ENCODE measurements at places on chromosomes 1 and 21.

- DNase-seq = no peak
These were observed 38.7 kb downstream of the RRAGC start for GRCh38 chr1:38820860-38821259.

DNA sequence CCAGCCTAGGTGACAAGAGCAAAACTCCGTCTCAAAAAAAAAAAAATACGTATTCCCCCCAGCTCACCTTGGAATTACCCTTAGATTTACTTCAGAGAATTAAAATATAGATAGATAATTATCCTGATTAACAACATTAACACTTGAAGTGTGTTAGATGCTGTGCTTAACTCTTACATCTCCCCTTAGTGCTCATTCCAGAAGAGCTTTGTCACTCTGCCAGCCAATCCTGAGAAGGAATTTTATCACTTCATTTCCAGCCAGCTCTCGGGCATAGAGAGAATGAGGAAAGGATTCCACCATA is 1.6 kb upstream of the SHC1 start:
- no peak for DNase-seq

GRCh38 chr1:203475012-203475981 is at the start of gene PRELP:
Gene PRELP, plus strand, starts transcription at chr1:203475806. Its CDS starts 7,379 bp downstream, at chr1:203483185.
- peak; percentile 71 for DNase-seq

DNA sequence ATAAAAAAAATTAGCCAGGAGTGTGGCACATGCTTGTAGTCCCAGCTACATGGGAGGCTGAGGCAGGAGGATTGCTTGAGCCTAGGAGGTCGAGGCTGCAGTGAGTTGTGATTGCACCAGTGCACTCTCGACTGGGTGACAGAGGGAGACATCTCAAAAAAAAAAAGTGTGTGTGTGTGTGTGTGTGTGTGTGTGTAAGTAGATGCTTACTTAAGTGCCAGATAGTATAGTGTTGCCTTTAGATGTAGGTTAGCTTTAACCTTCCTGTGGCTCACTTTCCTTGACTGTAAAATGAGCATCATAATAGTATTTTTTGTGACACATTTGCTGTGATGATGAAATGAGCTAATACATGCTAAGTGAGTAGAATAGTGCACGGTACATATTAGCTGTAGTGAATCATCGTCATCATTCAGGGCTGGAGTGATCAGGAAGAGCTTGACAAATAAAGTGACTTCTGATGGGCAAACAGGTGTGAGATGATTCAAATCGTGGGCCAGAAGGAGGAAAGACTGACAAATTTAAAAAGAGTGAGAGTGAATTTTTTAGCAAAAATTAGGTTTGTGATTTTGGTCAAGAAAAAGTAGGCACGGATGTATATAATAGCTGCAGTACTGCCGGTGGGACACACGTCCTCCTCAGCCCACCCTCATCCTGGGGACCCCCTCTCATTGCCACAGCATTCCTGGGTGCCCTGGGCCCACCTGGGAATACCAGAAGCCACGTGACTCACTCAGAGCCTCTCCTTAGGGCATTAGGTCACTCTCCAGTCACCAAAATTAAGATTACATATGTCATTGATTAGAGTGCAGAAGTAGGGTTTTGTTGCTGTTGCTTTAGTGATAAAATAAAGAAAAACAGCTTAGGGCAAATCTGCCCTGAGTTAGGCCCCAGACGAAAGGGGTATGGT is 33.9 kb downstream of the EIF2D start:
- no peak for DNase-seq

GRCh38 chr1:235910357-235911299 is 43.9 kb upstream of the LYST start:
- DNase-seq = peak; percentile 89

GRCh38 chr1:234437423-234438171 is 41.4 kb downstream of the TARBP1 start:
- DNase-seq = no peak

DNA sequence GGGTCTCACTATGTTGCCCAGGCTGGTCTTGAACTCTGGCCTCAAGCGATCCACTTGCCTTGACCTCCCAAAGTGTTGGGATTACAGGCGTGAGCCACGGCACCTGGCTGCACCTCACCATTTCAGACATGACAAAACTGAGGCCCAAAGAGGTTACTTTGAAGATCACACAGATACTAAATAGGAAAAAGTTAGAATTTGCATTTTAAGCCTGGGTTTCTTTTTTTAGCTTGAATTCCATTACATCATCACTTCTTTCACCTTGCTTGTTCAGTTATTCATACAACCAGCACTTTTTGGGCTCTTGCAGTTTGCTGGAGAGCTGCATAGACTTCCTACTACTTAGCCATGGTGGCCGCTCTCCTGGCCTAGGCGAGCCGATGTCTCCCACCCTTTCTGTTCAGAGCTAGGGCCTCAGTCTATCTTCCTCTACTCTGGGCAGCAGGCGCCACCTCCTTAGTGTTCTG is 16.3 kb upstream of the CD2 start:
- no peak for DNase-seq

DNA sequence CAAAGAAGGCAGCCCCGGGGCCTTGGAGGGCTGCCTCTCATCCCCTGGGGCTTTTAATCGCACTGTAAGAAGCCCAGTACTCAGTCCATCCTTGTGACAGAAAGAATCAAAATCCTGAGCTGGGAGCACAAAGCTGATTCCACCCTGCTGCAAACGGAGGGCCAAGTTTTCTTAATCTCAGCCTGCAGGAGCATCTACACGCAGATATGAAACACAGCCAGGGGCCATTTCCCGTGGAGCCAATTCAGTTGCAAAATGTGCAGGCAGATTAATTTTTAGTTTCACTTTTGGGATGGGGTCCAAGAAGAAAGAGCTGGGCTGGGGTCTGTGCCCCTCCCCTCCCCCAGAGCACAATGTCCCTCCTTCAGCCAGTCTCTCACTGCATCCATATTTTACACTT is 4.4 kb downstream of the LYPD8 start:
- DNase-seq = no peak

GRCh38 chr21:39781331-39781730 is 36.3 kb downstream of the IGSF5 start:
- no peak for DNase-seq

Measured in ELF-1 (cell line).